ENCODE measurements at places on chromosomes 2 and 18.

GRCh38 chr2:127942002-127942401, 56.2 kb upstream of the AMMECR1L start:
- no peak for DNase-seq

- DNase-seq, result no peak
Measured at GRCh38 chr2:129565551-129566109, 413.8 kb upstream of the RAB6C start.

GRCh38 chr2:551621-552020, 125.6 kb downstream of the TMEM18 start:
- DNase-seq, result no peak

GRCh38 chr2:232435375-232435648, 20.6 kb upstream of the ALPI start:
- no peak for DNase-seq

- no peak for DNase-seq
Measured at GRCh38 chr2:10242451-10242850, 60.3 kb upstream of the HPCAL1 start.

GRCh38 chr2:30234180-30234971, 3.0 kb downstream of the LBH start:
- DNase-seq, result peak; percentile 66

GRCh38 chr2:133378928-133379549, 189.2 kb downstream of the NCKAP5 start:
- no peak for DNase-seq

DNA sequence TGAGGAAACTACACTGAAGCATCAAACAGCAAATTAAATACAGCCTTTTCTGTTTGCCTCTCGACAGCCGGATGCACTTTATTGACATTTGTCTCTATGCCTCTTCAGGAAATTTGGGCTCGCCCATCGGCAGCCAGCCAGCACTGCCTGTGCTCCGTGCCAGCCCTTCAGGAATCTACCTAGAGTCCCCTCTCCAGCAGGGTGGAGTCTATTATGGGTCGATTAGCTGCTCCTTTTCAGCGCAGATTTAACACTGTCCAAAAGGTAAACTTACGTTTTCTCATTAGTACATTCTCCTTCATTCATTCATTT, 91.5 kb downstream of the MYCN start:
- DNase-seq, result no peak

GRCh38 chr2:220188031-220188430, 560.6 kb downstream of the SLC4A3 start:
- no peak for DNase-seq

DNA sequence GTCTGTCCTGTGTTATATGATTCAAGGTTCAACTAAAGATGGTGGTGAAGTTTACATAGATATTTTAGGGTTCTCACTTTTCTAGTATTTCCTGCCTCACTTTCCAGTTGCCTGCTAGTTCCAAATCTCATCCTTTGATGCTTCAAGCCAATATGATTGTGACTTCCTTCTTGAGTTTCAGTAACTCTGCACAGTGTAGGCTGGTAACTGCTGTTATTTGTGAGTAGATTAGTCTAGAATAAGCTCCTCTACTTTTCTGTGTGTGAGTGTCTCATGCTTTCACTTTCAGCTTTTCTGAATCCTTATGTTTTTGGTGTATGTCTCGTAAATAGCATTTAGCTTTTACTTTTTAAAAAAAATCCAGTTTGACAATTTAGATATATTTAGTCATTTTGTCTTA, 42.6 kb downstream of the GALNT1 start:
- no peak for DNase-seq

GRCh38 chr2:21676676-21677075, 552.9 kb downstream of the TDRD15 start:
- DNase-seq, result no peak

- no peak for DNase-seq
Measured at GRCh38 chr2:208256192-208256782, 1.4 kb upstream of the IDH1 start.

DNA sequence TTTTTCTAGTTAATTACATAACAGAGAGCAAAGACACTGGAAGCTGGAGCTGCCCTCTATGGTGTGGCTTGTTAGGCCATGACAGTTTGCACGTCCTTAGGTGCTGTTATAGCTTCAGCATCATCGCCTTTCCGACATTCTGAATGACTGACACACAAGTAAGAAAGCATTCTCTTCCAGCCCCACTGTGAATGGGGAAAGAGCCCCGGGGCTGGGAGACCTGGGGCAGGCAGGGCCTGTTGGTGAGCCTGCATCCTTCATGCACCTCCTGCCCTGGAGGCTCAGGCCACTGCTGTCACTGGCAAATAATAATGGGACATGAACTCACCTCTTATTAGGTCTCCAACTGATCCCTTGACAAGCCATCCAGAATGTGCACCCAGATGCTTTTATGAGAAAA, 71.8 kb downstream of the VAPA start:
- DNase-seq, result no peak

GRCh38 chr2:80126596-80127189, 177.9 kb downstream of the LRRTM1 start:
- DNase-seq, result peak; percentile 2

All from retinal pigment epithelial cell (primary cell).